H1 (cell line): ENCODE measurements at places on chromosomes 16 and 17.
A peak's percentile ranks its signal among the peaks of the same experiment; 100 is the strongest.

GRCh38 chr17:17951524-17951923 is 20.7 kb downstream of the TOM1L2 start:
- no peak for DNase-seq

DNA sequence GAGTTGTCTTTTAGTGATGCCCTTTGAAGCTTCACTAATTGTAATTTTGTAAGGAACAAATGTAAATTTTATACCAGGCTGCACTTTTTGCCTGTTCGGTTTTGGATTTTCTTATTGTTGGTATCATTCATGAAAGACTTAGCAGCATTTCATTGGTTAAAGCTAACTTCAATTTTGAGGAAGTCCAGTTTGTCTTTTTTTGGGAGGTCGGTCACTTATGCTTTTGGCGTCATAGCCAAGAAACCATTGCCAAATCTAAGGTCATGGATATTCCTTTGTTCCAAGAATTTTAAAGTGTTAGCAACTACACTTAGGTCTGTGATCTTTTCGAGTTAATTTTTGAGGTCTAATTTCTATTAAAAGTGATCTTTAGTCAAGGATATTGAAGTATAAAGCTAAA is 77.1 kb downstream of the PRKCA start:
- DNase-seq, result no peak

GRCh38 chr16:4790261-4790660 is 2.1 kb upstream of the SEPTIN12 start:
- no peak for DNase-seq

DNA sequence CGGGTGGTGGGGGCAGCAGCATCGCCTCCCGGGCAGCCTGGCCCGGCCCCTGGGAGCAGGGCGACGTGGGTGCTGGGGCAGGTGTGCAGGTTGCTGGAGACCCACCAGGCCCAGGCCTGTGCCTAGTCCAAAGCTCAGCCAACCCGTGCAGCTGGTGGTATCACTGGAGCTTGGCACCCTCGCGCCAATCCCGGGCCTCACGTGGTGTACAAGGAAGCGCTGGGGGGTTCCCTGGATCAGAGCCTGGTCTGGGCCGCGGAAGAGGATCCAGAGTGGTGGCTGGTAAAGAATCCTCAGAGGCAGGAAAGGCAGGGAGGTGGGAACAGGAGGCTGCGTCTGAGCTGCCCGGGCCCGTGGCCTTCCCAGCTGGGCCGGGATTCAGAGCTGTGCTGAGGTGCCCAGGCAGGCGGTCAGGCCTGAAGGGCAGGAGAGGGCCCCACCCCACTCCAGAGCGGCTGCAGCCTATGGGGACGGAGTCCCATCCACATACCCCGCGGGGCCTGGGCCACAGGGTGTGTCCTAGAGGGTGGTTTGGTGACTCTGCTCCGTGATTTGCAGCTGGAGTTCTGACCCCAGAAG is 36.2 kb downstream of the ZFPM1 start:
- no peak for DNase-seq

GRCh38 chr16:55401046-55401445 is 77.0 kb downstream of the IRX6 start:
- DNase-seq, result no peak

DNA sequence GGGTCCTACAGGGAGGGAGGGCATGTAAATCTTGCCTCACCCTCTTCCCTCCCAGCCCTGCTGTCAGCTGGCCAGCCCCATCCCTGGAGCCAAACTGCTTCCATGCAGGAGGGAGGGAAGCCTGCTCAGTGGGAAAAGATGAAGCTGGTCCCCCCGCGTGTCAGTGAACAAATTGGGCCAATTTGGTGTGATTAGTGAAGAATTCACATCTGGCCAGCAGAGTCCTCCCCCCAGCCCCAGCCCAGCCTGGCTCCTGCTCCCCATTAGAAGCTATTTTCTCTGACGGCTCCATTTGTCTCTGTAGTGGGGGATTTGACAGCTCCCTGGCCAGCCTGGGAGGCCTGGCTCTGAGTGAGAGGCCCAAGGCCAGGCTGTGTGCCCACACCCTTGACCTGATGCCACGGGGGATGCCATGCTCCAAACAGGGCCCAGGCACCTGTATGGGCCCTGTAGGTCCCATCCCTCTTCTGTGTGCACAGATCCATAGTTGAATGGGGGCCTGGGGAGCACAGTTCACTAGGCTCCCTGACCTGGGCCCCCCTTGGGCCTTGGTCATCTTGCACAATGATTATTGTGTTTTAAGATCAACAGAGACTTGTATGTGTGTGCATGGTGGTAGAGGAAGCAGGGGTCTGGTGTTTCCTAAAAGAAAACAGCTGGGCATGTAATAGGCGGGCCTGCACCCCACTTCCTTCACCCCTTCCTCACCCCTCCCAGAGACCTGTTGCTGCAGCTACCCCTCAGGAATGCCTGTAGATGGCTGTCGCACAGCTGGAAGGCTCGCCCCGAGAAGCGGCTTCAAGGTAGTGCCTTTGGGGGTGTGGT is 50.7 kb upstream of the TAC4 start:
- no peak for DNase-seq

GRCh38 chr16:57069635-57070370 is 22.6 kb upstream of the CPNE2 start:
- DNase-seq, result no peak

DNA sequence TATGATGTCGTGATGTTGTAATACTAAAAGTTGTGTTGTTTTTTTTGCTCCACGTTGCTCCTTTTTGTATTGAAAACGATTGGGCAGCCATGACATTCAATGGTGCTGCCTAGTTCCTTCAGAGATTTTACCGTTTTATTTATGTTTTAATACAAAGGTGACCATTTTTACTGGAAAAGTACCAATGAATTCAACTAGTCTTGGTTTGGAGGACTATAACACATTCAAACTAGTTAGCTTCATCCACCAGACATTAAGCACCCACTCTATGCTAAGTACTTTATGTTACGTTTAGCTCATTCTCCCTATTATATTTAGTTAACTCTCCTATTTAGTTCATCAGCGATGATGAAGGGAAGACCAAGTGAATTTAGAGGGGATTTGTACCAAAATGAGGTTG is 116.6 kb upstream of the TBX2 start:
- DNase-seq, result no peak

DNA sequence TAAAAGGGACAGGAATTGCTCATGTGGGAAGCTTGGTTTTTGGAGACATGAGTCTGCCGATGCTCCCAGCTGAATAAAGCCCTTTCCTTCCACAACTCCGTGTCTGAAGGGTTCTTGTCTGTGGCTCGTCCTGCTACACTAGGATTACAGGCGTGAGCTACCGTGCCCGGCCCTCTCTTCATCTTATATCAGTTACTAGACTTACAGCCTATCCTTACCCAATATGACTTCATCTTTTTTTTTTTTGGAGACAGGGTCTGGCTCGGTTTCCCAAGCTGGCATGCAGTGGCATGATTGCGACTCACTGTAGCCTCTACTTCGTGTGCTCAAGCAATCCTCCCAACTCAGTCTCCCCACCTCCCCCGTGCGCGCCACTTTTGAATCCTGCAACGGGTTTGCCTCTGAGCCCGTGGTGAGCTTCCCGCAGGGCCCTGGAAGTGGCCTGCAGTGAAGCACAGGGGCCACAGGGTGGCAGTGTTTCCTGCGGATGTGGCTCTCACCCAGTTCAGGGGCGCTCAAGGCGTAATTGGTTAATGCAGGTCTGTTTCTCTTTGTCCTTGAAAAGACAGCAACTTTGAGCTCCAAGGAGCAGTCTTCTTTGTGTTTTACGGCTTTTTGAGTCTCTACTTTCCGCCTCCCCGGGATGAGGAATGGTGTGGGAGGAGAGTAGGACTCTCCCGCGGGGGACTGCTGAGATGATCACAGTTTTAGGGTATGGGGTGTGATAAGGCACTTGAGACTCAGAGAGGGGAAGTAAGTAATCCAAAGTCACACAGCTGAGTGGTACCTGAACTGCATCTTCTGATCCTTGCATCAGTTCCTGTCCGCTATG is 22.7 kb upstream of the GPRC5B start:
- DNase-seq, result peak; percentile 93

DNA sequence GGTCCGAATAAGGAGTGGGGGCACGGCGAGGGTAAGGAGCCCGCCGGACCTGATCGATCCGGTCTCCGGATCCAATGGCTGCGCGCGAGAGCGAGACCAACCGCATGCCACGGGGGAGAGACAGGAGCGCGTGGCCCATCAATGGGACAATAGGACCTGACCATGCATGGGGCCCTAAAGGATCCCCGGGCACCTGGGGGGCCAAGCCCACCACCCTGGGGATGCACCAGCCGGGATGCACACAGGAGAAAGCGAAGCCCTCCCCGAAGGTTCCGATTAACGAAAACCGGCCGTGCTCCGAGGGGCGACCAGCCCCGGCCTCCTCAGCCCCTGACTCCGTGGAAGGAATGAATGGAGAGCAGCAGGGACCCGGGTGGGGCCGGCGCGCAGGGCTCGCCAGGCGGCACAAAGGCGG is 525 bp downstream of the JPT1 start:
- DNase-seq, result no peak

DNA sequence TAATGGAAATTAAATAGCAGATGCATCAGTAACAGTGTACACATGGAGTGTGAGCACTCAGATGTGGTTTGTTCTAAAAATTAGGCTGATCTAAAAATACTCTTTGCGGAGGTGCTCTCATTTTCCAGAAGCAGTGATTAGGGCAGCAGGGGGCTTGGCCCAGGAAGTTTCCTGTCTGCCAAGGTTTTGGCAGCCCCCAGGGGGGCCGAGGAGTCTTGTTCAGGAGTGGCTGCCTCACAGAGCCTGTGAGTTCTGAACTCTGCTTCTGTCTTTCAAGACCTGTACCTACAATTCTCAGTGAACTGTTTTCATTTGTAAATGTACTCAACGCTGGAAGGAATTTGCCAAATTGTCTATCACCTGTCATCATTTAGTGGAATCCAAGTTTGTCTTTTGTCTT is 388.4 kb upstream of the CDH11 start:
- DNase-seq, result no peak
